ENCODE measurements at places on chromosomes 1 and 21. TPM values are rescaled to one million over a fixed set of nuclear protein-coding genes. Genes with fewer than 3 reads are reported as not detected.

Gene LIN28A
- polyA plus RNA-seq, result 0.06 TPM

Gene TNFRSF8
- 0.92 TPM for polyA plus RNA-seq

Gene ATG4C
- polyA plus RNA-seq, result 22.1 TPM

Gene ATP13A2
- polyA plus RNA-seq, result 21.7 TPM

Gene TMEM167B
- polyA plus RNA-seq, result 38.2 TPM

Gene PER3
- polyA plus RNA-seq, result 14.2 TPM

DNA sequence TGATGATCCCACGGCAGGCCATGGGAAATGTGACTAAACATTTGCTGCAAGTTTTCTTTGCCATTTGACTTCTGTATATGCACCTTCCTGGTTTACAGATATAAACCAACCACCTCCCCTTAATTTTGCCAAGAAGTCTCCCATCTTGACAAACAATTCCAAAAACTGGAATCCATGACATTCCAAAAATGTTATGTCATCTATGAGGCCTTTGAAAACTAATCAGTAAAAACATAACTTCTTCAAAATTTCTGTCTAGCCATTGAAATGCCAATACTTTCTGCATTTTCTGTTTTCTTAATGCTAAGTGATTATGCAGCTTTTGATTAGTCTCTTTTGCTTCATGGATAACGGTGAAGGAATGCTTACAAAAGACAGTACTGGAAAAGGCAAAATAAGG lies 84.1 kb downstream of the LYST start:
- no peak for DNase-seq

- no peak for DNase-seq
Measured at GRCh38 chr1:14850563-14850962, 252.1 kb downstream of the KAZN start.

GRCh38 chr1:100456880-100457279 lies 81.1 kb upstream of the GPR88 start:
- DNase-seq, result no peak

- DNase-seq, result no peak
Measured at GRCh38 chr1:7993593-7994479, 32.3 kb downstream of the ERRFI1 start.

GRCh38 chr1:29461115-29461739 lies 224.9 kb downstream of the PTPRU start:
- DNase-seq, result no peak

- DNase-seq, result no peak
Measured at GRCh38 chr1:1432951-1433803, 2.3 kb upstream of the VWA1 start.

DNA sequence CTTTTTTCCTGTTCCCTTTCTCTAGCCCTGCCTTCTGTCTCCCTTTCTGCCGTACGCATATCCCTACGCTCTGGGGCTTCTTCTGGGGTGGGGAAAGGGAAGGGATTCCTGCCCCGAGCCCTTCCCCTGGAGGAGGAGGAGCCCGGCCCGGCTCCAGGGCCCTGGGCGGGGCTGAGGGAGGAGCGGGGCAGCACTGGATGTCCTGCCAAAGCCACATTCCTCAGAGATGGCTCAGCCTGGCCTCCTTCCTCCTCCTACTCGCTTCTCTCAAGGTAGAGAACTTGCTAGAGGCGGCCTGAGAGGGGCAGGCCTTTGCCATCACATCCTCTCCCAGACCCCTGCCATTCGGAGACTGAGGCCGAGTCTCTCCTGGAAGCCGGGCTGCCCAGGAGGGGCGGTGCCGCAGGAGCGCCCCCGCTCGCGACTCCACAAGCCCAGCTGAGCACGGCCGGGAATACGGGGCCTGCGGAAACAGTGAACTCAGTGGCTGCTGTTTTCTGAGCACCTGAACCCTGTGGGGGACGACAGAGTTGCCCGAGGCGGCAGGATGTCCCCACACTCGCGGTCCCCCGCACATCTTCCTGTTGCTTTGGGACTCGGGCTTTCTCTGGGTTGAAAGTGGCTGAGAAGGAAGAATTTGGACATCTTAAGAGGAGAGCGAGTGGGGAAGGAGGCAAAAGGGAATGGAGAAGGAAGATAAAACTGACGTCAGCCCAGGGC lies 12.2 kb downstream of the ADAMTSL4 start:
- DNase-seq, result peak; percentile 88
